ENCODE measurements at places on chromosomes 5 and 9. TPM values are rescaled to one million over a fixed set of nuclear protein-coding genes. Genes with fewer than 3 reads are reported as not detected.

- H3K27me3 ChIP-seq: no peaks in the 10 kb centered on the region
- peaks cover 51% of the 10 kb centered on the region for H3K4me1 ChIP-seq
- peak overlapping the region; percentile 96 for H3K27ac ChIP-seq
Observed at GRCh38 chr9:132669319-132669697, 475 bp downstream of the DDX31 start.

GRCh38 chr5:117788596-117788995, 1199.8 kb downstream of the DTWD2 start:
- no peak for DNase-seq
- H3K4me3 ChIP-seq: no peak overlapping the region
- no peaks in the 10 kb centered on the region for H3K27me3 ChIP-seq
- no peaks in the 10 kb centered on the region for H3K36me3 ChIP-seq
- H3K27ac ChIP-seq: no peak overlapping the region

DNA sequence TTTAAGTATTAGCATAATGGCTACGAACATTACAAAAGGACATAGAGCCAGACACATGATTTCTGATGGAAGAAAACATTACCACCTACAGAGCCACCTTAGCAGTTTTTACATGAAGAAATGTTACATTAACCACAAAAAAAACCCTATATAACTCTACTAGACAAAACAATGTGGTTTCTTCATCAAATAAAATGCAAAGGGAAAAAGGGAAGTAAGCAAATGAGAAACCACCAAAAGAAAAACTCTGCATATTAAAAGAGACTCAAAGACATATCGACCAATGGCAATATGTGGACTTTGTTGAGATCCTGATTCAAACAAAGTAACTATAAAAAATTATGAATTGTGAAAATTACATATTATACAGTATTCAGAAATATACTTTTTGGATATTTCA, 132.7 kb downstream of the TSSK1B start:
- no peaks in the 10 kb centered on the region for H3K4me1 ChIP-seq
- H3K36me3 ChIP-seq: no peaks in the 10 kb centered on the region
- DNase-seq: no peak
- H3K4me3 ChIP-seq: no peak overlapping the region
- peaks cover 16% of the 10 kb centered on the region for H3K27me3 ChIP-seq
- H3K27ac ChIP-seq: no peak overlapping the region

DNA sequence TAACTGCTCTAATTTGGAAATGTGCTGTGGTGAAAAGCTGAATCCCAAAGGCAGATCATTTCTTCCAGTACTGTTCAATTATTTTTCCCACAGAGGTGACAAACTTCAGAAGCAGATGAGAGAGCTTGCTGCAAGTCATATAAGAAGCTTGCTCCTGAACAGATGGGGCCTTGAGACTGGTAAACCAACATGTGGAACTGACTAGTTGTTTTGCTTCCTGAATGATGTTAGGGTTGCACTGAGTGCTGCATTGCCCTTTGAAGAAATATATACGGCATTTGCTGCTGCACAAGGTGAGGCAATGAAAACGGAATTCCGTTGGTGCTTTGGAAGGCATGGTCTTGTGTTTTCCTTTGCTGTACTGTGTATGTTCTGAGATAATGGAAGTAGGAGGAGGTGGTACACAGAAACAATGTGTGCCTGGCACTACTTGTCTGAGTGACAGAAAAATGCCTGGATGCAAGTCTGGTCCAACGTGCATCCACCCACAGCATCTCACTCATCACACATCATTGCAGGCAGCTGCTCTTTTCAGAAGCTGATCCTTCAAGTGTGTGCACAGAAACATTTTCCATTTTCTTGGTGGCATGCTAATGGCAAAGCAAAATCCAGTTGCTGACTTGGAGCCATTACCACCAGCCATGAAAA, 76.9 kb downstream of the ANKH start:
- H3K4me3 ChIP-seq: no peak overlapping the region
- DNase-seq: no peak
- H3K36me3 ChIP-seq: peaks cover 18% of the 10 kb centered on the region
- no peaks in the 10 kb centered on the region for H3K27me3 ChIP-seq
- no peak overlapping the region for H3K27ac ChIP-seq

DNA sequence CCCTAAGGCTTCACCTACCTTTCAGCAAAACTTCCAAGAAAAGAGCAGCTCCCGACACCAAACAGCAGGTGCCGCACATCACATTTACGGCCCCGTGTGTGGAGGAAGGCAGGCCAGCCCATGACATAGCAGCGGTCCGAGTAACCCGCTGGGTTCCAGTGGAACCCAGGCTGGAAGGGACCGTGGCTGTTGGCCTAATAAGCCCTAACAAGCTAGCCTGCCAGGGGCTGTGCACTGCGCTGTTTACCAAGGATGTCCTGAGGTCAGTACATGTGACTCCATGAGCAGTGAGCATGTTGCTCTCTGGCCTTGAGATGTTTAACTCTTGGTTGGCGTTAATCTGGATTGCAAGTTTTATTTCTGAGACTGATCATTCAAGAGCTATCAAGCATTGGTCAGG, 131.5 kb downstream of the FSTL4 start:
- H3K27ac ChIP-seq: no peak overlapping the region
- no peak for DNase-seq
- H3K36me3 ChIP-seq: no peaks in the 10 kb centered on the region
- no peaks in the 10 kb centered on the region for H3K27me3 ChIP-seq
- no peak overlapping the region for H3K4me3 ChIP-seq

GRCh38 chr5:167770461-167770860, 521.0 kb upstream of the WWC1 start:
- no peak overlapping the region for H3K27ac ChIP-seq
- DNase-seq: no peak
- no peaks in the 10 kb centered on the region for H3K36me3 ChIP-seq
- no peak overlapping the region for H3K4me3 ChIP-seq
- H3K27me3 ChIP-seq: no peaks in the 10 kb centered on the region
- H3K4me1 ChIP-seq: no peaks in the 10 kb centered on the region

DNA sequence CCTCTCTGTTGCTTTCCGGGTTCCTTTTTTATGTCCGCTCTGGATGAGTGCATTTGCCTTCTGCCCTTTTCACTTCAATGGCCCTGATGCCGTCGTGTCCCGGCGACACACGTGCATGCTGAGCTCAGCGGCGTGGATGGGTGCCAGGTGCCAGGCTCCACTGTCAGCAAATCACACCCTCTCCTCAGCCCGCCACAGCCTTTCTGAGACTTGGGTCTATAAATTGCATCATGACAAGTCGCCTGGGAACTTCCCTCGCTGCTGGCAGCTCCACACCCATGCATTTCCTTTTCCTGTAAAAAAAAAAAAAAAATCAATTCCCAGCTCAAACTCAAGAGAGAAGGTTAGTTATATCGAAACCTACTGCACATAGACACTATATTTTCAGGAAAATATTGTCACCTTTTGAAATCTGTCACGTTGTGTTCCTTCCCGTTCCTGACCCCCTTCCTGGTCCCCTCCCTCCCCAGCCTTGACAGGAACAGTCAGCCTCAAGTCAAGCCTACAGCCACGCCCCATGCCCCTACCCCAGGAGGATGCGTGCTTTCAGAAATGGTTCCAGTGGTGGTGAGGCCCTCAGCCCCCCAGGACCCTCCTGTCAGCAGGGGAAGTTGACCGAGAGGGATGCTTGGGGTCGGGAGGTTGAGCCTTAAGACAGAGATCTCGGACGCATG, 110.3 kb upstream of the PTCH1 start:
- peaks cover 19% of the 10 kb centered on the region for H3K27me3 ChIP-seq
- H3K36me3 ChIP-seq: peaks cover 3% of the 10 kb centered on the region
- H3K27ac ChIP-seq: no peak overlapping the region
- peaks cover 18% of the 10 kb centered on the region for H3K4me1 ChIP-seq
- peak; percentile 10 for DNase-seq
- H3K4me3 ChIP-seq: peak overlapping the region; percentile 59

DNA sequence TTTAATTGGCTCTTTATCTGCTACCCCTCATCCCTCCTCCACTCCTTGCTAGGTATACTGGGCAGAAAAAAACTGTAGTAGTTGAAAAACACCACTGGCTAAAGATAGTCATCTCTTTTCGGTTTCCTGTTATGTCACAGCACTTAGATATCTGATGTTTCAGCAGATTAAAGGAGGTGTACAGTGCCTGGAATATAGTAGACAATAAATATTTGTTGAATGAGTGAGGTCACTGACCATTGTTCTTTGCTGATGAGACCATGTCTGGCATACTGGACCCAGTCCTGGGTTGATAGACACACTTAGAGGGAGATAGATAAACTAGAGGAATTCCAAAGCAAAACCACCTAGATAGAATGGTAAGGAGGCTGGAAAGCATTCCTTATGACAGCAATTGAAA, 3.2 kb downstream of the GRPEL2 start:
- H3K27ac ChIP-seq: peak overlapping the region; percentile 90
- H3K36me3 ChIP-seq: peaks cover 48% of the 10 kb centered on the region
- H3K4me3 ChIP-seq: peak overlapping the region; percentile 79

- no peak for DNase-seq
- H3K27me3 ChIP-seq: peaks cover 2% of the 10 kb centered on the region
- no peaks in the 10 kb centered on the region for H3K4me1 ChIP-seq
- H3K4me3 ChIP-seq: no peak overlapping the region
- H3K27ac ChIP-seq: no peak overlapping the region
Observed at GRCh38 chr5:93071710-93072109, 509.3 kb downstream of the NR2F1-AS1 start.

DNA sequence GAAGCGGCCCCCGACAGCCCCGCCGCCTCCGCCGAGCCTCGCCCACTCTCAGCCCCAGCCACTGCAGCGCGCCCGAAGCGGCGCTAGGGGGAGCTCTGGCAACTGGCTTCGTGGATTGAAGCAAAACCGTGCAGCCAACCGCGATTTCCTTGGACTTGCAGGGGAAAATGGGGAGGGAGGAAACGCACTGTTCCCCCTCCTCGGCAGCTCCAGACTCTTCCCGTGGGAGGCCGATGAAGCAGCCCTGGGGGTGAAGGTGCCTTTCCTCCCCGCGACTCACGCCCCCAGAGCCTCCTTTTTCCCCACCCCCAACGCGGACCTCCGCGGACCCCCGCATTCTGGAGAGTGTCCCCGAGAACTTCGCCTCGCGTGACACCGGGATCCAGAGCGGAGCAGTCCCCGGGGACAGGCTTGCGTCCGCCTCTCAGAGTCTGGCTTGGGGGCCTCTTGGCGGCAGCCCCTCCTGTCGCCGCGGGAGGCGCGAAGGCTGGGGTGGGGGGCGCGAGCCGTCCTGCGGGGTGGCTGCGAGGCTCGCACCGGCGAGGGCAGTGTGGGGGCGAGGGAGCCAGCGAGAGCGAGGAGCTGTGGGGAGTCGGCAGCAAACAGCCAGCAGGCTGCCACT, 3.8 kb downstream of the IER5L start:
- peak overlapping the region; percentile 94 for H3K4me3 ChIP-seq
- no peak overlapping the region for H3K27ac ChIP-seq
- H3K4me1 ChIP-seq: peaks cover 18% of the 10 kb centered on the region
- DNase-seq: peak; percentile 78
- peaks cover 2% of the 10 kb centered on the region for H3K27me3 ChIP-seq

DNA sequence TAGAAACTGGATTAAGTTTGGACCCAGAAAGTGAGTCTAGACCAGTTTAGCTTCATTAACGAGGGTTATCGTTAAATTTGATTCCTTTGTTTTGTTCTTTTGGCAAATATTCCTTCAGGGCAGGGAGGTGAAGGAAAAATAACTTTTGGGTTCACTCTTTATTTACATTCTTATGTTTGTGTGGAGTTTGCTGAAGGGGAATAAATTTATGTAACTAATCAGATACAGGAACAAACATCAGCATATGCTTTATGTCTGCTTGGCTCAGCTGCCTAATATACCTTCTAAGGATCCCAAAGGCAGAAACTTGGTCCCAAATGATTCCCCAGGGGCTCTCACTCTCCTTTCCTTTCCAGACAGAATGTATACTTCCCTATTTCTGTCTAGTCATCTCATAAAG, 132.4 kb downstream of the MCTP1 start:
- no peak overlapping the region for H3K4me3 ChIP-seq
- DNase-seq: no peak
- H3K4me1 ChIP-seq: no peaks in the 10 kb centered on the region
- no peaks in the 10 kb centered on the region for H3K27me3 ChIP-seq

GRCh38 chr9:124251605-124252378, 6.0 kb upstream of the NEK6 start:
- DNase-seq: no peak
- H3K4me1 ChIP-seq: no peaks in the 10 kb centered on the region
- H3K36me3 ChIP-seq: no peaks in the 10 kb centered on the region
- peaks cover under 1% of the 10 kb centered on the region for H3K27me3 ChIP-seq
- no peak overlapping the region for H3K4me3 ChIP-seq
- H3K27ac ChIP-seq: no peak overlapping the region

PCDHGA8 gene
- 0.16 TPM for total RNA-seq

GRIN3A gene
- total RNA-seq: not detected

GRCh38 chr9:93194641-93195040, 10.7 kb downstream of the WNK2 start:
- no peak for DNase-seq
- H3K27ac ChIP-seq: no peak overlapping the region
- H3K27me3 ChIP-seq: peaks cover 3% of the 10 kb centered on the region
- no peaks in the 10 kb centered on the region for H3K36me3 ChIP-seq
- no peak overlapping the region for H3K4me3 ChIP-seq

DNA sequence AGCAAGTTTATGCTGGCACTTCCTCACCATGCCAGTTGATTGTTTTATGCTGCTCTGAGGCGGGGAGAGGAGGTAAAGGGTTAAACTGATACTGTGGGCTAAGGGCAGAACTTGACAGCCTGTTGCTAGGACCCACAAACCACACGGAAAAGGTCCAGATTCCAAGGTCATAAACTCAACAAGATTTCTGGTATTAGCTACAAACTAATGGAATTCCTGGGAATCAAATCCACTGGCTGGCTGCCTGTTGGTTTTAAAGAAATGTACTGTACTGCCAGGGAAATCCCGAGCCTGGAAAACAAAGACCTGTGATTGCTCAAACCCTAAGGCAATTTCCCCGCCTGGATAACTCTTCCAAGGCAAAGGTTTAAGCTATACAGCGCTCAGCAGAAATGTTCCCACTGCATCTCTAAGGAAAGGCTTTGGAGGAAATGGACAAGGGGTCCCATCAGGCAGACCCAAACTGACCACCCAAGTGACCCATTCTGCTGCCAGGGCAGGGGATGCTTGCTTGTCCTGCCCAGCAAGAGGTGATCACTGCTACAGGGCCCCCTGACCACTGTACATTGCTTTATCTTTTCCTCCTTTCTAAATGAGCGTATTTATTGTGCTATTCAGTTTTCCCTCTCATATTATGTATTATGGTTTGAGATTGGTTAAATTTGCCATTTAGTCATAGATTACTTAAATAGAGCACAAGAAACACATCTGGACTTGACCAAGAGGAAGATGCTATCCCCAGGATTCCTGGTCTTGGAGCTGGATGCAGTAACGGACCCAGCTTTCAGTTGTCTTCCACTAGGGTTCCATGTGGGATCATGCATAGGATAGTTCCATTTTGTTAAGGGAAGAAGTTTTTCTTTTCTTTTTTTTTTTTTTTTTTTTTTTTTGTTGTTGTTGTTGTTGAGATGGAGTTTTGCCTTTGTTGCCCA, 124.3 kb downstream of the SUSD1 start:
- peaks cover 3% of the 10 kb centered on the region for H3K27me3 ChIP-seq
- H3K36me3 ChIP-seq: peaks cover 44% of the 10 kb centered on the region
- DNase-seq: no peak
- H3K4me3 ChIP-seq: no peak overlapping the region
- no peak overlapping the region for H3K27ac ChIP-seq

RGS7BP gene
- not detected for total RNA-seq

Data from naive thymus-derived CD8-positive, alpha-beta T cell (primary cell).